CD4-positive, alpha-beta T cell treated with Interleukin-12 subunit alpha and Interleukin-12 subunit beta, for 1 hour (primary cell): ENCODE measurements at places on chromosomes 3 and 15.

DNA sequence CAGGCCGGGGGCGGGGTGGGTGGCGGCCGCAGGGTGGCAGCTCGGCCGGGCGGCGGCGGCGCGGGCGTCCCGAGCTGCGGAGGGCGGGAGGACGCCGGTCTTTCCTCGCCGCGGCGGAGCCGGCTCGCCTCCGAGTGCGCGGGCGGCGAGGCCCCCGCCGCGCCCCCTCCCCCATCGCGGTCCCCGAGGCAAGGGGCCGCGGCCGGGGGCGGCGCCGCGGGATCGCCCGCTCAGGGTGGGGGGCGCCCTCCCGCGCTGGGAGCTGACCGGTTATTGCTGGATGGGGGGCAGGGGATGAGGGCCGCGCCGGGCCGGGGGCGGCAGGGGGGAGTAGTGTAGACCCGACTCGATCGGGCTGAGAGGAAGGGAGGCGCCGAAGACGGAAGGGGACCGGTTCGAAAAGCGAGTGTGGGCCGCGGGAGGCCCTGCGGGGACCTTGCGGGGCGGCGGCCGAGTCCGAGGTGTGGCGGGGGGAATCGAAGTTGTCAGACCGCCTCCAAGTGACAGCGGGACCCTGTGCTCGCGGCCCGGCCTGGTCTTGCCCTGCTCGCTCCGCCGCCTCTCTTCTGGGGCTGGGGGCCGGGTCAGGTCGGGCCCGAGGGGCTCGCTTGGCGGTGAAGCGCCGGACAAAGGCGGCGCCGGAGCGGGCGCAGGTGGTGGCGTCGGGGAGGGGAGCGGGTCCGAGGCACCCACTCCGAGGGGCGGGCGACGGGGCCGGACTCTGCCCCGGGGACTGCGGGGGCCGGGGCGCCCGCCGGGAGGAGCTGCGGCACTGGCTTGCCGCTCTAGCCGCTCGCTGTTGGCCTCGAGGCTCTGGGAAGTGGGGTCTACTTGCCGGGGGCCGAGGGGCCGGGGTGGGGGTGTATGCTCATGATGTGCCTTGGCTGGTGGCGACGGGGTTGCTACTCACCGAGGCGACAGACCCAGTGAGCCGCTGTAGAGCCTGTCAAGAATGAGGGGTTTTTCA lies 1.1 kb downstream of the BAHD1 start:
- DNase-seq: no peak

DNA sequence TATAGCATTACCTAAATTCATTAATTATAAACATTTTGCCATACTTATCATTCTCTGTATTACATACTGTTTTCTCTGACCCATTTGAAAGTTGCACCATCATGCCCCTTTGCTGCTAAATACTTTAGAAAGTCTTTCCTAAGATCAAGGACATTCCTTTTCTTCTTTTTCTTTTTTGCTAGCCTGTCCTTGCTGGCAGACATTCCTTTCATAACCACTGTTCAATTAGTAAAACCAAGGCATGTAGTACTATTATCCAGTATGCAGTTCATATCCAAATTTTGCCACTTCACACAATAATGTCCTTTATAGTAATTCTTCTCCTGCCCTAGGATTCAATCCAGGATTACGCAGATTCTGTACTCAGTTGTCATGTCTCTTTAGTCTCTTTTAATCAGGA lies 321.0 kb upstream of the C2CD4B start:
- no peak for DNase-seq

DNA sequence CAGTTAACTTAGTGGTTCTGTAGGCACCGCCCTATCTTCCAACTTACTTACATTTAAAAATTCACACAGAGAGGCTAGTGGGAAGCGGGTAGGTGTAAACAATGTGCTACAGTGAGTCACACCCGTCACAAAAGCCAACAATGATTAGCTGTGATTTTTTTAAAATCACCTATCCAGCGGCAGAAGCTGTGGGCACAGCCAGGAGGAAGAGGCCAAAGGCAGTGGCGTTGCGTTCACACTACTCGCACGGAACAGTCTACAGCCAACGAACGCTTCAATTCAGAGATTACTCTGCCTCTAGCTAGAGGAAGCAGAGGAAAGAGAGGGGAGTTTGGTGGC lies 2.5 kb upstream of the NLGN1 start:
- no peak for DNase-seq

- DNase-seq: peak; percentile 51
Observed at GRCh38 chr3:32973982-32974381, 22.5 kb downstream of the CCR4 start.

GRCh38 chr3:188037195-188037718 lies 116.7 kb upstream of the LPP start:
- DNase-seq: no peak

GRCh38 chr3:188348435-188349244 lies 194.7 kb downstream of the LPP start:
- DNase-seq: no peak

DNA sequence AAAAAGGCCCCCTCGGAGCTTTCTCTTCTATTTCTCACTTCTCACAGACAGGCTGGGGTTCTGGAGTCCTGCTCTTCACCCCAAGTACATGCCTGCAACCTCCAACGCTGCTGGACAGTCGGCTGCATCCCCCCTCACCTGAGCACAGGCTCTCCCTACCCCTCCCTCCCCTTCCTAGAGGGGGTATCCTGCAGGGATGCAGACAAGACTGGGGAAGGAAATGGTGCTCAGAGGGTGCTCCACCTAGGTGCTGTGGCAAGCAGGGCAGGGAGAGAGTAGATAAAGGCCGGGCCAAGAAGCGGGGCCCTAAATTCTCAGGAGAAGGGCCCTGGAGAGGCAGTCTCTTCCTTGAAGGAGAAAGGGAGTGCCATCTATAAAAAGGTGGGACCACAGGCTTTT lies 7.0 kb upstream of the STRA6 start:
- no peak for DNase-seq

DNA sequence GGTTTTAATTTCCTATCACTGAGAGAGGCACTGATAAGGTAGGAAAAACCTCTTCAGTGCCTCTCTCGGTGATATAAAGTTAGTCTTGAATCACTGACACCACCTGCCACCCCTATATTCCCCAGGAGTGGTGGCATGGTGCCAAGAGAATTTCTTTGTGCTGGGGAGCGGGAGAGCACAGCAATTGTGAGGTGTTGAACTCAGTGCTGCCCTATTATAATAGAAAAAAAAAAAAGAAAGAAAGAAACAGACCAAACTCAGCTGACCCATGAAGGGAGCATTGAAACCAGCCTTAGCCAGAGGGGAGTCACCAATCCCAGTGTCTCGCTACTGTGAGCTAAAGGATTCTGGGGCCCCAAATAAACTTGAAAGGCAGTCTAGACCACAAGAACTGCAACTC lies 201.4 kb upstream of the STT3B start:
- no peak for DNase-seq

- DNase-seq: no peak
Observed at GRCh38 chr3:188270423-188270972, 116.5 kb downstream of the LPP start.

- peak; percentile 10 for DNase-seq
Observed at GRCh38 chr15:92158426-92158825, 235.3 kb upstream of the ST8SIA2 start.

GRCh38 chr3:103082501-103082900 lies 647.7 kb downstream of the ZPLD1 start:
- no peak for DNase-seq

DNA sequence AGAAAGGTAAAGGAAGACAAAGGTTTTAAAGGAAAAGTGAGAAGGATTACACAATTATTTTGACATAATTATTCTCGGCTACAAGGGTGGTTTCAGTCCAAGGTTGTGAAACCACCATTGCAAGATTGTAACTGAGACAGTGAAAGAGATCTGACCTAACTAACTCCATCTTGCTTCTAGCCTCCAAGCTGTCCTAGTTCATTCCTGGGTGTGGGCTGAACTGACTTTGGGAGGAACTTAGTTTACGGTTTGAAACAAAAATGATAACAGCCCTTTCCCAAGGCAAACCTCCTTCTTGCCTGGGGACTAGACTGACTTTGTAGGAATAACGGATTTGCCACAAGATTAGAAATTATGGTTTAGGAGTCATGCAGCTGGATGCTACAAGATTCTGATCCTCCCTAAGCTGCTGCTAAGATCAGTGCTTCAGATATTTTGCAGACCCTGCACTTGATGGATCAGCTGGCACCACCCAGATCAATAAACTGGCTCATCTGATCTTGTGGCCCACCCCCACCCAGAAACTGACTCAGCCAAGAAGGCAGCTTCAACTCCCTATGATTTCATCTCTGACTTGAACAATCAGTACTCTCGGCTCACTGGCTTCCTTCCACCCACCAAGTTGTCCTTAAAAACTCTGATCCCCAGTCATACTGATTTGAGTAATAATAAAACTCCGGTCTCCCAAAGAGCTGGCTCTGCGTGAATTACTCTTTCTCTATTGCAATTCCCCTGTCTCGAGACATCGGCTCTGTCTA lies 57.7 kb upstream of the AADACL2 start:
- no peak for DNase-seq

GRCh38 chr3:115239717-115240116 lies 92.6 kb upstream of the ZBTB20 start:
- DNase-seq: no peak

DNA sequence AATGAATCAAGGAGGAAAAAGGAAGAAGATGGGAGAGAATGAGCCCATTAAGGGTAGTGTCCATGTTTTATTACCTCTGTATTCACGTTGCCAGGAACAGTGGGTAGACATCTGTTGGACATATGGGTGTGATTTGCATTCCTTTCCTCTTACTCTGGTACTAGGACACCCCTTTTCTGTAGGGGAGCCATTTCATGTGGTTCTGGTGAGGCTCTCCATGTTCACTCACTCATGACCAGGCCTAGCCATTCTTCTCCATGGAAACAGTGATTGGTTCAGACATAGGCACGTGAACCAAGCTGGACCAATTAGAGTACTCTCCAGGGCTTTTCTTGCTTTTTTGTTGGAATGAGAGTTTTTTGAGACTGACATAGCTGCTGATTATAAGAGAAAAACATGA lies 39.6 kb upstream of the PDCD6IP start:
- no peak for DNase-seq

GRCh38 chr3:43742920-43743319 lies 52.2 kb downstream of the ABHD5 start:
- no peak for DNase-seq

- DNase-seq: no peak
Observed at GRCh38 chr15:39434751-39435238, 146.1 kb upstream of the THBS1 start.

GRCh38 chr15:69601711-69602504 lies 149.3 kb downstream of the RPLP1 start:
- DNase-seq: no peak

DNA sequence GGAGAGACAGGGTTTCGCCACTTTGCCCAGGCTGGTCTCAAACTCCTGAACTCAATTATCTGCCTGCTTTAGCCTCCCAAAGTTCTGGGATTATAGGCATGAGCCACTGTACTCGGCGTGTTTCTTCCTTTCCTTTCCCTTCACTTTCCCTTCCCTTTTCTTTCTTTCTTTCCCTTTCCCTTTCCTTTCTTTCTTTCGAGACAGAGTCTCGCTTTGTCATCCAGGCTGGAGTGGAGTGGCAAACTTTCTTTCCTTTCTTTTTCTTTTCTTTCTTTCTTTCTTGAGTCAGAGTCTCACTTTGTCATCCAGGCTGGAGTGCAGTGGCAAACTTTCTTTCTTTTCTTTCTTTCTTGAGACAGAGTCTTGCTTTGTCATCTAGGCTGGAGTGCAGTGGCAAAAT lies 17.4 kb upstream of the LDHAL6B start:
- no peak for DNase-seq

DNA sequence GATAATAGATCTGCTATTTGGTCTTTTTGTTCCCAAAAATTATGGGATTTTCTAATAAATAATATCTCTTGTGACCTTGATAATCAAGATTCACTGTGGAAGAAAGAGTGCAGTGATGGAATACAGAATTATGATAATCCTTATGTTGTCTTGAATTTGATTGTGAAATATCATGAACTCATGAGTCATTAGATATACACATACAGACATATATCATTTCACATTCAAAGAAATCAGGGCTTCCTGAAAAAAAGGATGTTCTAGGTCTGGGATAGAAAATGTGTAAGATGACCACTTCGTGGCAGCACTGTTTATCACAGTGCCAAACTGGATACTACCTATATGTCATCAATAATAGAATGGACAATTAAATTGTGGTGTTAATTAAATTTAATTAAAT lies 97.7 kb downstream of the DPH6 start:
- DNase-seq: no peak

GRCh38 chr3:71258116-71258515 lies 325.4 kb downstream of the FOXP1 start:
- no peak for DNase-seq

DNA sequence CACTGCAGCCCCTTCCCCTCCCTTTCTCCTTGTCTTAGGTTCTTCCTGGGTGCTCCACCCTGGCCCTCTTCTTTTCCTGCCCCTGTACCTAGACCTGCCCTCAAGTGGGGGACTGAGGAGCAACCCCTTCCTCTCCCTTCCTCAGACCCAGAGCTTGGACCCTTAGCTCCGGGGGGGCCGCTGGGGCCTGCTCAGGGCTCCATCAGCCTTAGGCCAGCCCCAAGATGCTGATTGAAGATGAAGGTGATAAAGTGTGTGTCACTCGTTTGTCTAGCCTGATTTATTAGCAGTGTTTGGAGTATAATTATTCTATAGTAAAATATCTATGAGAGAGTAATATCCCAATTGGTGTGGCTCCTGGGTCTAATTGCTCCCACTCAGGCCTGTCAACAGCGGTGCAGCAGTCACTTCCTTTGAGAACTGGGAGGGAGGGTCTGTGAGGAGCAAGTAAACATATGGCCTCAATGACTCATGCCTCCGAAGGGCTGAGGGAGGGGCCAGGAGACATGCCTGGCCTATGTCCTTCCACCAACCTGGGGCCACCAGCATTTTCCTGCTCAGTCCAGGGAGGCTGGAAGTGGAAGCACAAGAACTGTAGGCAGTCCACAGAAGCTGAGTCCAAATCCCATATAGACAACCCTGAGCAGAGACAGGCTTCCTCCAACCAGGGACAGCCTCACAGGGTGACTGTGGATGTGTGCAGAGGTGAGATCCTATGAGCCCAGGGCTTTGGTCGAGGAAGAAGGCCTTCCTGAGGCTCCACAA lies 123.2 kb downstream of the DNAJB8 start:
- no peak for DNase-seq

DNA sequence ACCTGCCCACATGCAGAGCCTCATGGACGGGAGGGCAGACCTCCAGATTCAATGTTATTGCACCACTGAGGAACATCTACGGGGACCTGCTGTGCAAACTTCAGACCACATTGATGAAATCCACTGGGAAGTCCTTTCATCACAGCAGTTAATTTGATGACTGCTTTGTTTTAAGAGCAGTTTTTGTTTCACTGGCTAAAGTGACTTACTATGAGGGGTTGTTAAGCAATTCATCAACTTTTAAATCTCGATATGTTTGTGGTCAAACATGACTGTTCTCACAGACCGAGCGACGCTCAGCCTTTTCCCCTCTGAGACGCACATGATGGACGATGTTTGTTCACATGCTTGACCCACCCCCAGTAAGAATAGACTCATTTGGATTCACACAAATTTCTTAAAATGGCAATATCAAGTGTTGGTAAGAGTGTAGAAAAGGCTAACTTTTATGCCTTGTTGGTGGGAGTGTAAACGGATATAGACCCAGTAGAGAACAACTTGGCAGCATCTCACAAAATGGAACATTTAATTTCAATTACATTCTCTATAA lies 35.9 kb upstream of the IREB2 start:
- DNase-seq: no peak
